Right ventricle myocardium inferior (tissue), 1 donor: ENCODE measurements at places on chromosomes 12 and 14. TPM values are rescaled to one million over a fixed set of nuclear protein-coding genes. Genes with fewer than 3 reads are reported as not detected.
A peak's percentile ranks its signal among the peaks of the same experiment; 100 is the strongest.

Gene PTPRQ
- 0.70 TPM for total RNA-seq

DNA sequence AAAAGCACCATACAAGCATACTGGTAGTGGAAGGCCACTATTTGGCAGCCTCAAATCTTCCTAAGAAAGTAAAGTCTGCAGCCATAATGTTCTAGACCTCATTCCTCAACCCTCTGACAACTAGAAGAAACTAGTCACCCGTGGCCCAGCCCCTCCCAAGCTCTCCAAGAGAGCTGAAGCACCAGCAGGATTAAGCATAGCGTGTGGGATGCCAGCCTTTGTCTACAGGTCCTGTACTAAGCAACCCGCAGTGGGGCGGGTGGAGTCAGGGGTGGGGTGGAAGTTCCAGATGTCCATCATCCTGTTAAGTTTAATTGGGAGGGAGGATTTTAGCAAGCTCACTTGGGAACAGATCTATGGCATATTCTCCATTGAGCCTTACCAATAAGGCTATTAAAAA is 14.2 kb downstream of the SLC11A2 start:
- DNase-seq = no peak

DNA sequence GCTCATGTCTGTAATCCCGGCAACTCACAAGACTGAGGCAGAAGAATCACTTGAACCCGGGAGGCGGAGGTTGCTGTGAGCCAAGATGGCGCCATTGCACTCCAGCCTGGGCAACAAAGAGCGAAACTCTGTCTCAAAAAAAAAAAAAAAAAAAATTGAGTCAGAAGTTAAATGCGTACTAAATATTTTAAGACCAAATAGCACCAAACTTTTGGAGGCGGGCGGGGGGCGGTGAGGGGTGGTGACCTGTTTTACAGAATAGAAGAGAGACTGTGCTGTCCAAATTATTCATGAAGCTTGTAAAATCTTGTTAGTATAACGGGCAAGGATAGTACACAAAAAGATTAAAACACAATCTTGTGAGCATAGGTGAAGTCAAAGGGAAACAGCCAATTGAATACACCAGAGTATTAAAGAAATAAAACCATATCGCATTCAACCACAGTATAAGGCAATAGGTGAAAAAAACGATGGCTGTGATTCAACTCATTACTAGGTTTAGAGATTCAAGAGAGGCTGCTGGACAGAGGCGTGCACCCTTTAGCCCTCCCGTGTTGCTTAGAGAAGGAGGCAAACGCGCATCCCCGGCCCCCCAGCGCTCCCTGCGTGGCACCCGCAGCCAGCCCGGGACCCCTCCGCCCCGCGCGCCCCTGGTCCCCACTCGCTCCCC is 571 bp downstream of the ZNF891 start:
- DNase-seq = no peak

DNA sequence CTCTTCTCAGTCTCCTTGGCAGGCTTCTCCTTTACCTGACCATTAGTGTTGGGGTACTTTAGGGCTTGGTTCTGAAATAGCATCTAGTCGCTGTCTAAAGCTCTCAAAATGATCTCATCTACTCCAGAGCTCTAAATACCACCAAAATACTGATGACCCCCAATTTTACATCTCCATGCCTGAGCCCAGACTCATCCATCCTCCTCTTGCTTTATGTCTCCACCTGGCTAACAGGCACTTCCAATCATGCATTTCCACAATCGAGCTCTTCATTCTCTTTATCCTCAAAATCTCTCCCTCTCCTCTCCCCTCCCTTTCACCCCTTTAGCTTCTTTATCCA is 40.5 kb upstream of the PTGR2 start:
- DNase-seq = no peak

DNA sequence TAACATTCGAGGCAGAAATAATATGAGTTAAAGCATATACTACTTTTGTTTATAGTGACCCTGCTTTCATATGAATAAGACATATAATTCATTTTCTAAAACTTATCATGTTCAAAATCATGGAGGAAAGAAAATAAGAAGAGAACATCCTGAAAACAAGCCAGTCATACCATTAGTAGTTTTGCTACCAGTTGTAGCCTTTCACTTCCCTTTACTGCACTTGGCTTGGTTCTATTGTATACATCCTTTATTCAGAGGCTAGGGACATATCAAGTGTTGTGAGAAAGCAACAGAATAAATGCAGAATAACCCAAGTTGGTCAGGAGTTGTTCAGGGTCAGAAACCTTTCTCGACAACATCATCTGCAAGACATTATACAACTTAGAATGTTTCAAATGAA is 598.7 kb downstream of the SOX5 start:
- DNase-seq = no peak

DNA sequence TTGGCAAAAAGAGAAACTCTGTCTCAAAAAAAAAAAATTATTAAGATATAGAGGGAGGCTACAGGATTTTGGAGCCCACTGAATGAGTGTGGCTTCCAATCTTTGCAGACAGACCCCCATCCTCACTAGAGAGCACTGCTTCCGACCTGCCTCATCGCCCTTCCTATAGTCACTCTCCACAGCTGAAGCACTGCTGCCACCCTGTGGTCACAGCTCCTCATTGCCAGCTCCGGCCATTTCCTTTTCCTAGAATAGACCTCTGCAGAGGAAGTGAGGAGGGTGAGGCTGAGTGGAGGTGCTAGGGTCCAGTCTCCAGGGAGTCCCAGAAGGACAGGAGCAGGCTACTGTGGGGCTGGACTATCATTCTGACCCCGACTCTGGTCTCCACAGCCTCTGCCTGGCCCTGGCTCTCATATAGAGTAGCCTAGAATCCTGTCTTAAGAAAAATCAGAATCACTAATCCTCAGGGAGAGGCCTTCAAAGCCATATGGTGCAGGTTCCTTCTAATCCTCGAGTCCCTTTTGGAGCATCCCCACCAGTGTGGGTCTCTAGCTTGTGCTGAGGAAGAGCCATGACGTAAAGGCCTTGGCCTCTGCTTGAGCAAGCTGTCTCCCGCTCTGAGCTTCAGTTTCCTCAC is 1.4 kb upstream of the NPFF start:
- DNase-seq = peak; percentile 89

Gene METAP2
- total RNA-seq = 53.2 TPM

Gene ACIN1
- 73.9 TPM for total RNA-seq

GRCh38 chr14:49550286-49551184 is 35.6 kb downstream of the RPS29 start:
- DNase-seq = no peak

DNA sequence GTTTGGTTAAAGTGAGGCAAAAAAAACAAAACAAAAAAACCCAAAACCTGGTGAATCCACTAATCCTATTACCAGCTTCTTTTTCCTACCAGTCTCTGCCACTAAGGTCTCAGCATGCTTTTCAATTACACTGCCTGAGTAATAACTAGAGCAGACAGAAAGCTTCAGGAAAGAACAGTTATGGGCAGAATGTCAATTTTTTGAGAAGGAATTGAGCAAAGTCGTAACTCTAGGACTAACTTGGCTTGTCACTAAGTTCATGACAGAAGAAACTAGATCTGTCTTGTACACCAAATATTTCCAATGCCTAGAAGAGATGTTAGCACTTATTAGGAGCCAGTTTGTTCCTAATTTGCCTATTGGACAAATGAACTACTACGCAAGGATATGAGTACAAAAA is 148.8 kb upstream of the CNOT2 start:
- DNase-seq = no peak

DNA sequence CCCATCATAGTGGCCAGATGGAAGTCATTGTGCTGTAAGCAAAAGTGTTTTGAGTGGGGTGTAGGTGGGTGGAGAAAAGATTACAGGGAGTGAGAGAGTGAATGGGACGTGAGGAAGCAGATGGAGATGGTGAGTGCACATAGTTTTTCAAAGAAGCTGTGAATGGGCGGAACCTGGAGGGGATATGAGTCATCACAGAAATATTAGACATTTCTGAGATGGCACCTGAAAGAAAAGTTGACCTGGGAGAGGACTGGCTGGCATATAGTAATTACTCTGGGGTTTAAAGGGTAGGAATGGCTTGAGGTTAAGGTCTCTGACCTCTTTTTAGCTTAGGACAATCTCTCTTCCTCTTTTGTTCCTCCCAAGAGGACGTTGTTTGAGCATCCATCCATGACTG is 50.5 kb downstream of the ANO4 start:
- DNase-seq = no peak

GRCh38 chr12:122834104-122834920 is 945 bp upstream of the HIP1R start:
- no peak for DNase-seq

Gene RTN1
- total RNA-seq = 1.6 TPM

DNA sequence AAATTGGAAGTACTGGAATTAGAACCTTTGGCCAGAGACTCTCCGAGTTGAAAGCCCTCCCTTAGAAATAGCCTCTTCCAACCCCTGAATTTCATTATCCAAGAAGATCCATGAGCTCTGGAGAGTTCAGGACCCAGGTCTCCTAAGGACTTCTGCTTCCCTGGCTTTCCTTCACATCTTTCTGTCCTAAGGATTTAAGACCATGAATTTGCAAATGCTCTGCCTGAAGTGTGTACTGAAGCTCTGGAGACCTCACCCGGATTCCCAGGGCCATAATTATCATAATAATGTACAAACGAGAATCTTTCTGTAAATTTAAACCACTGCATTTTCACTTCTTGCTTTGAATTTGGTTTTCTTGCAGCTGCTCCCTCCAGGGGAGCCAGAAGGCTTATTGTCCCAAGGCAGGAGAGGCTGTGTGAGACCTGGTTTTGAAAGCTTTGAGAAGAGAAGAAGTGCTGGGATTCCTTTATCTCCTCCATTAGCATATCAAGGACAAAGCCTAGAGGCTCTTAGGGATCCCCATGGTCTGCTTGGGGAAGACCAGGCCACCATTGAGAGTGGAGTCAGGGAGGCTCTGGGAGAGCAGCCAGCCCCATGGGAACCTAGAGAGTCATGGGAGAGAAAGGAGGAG is 41.1 kb downstream of the GLRX5 start:
- no peak for DNase-seq

Gene CHPT1
- 128 TPM for total RNA-seq

DNA sequence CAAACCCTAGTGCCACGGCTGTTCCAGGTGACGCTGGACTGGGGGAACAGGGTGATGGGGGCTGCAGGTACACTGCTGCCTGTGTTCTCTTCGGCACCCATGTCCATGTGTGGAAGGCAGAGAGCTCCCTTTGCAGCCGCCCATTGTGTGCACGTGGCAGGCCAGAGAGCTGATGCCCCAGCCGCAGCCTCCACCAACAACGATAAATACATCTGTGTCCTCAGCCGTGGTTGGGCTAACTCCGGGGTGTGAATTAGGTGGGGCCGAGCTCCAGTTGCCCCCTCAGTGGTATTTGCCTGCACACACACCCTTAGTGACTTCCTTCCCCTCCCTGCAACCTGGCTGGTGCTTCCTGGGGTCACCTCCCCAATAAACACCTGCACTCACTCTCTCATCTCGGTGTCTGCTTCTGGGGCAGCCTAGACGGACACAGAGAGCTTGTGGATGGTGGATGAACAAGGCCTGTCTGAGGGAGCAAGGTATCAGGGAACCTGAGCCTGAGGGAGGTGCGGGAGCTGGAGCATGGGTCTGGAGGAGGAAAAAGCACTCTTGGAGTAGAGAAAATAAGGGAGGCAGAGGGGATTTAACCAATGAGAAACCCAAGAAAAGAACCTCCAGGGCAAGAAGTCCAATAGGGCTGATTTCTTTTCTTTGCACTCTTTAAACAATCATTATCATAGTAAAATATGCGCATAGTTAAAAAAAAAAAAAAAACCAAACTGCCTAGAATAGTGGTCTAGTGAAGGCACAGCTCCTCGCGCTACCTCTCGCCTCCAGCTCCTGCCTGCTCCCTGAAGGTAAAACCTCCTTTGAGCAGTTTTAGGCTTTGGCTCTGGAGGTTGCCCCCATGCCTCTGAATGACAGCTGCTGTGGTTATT is 112.6 kb downstream of the ZNF664 start:
- no peak for DNase-seq

Gene UNC79
- 0.19 TPM for total RNA-seq

DNA sequence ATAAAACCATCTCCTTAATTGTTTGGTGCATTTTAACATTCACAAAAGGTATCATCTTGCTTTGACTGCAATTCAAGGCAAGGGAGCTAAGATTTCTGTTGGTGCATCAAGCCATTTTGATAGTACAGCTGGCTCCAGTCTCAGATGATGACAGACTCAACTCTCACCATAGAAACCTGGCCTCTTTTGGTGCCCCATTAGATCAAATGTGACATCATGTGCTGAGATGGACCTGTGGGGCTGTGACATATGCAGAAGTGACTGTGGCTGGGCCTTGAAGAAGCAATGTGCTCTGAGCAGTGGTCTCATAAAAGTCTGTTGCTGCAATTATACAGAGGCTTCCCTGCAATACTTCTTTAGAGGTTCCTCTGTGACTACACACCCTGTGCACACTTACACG is 88.4 kb downstream of the SLC2A13 start:
- DNase-seq = no peak

DNA sequence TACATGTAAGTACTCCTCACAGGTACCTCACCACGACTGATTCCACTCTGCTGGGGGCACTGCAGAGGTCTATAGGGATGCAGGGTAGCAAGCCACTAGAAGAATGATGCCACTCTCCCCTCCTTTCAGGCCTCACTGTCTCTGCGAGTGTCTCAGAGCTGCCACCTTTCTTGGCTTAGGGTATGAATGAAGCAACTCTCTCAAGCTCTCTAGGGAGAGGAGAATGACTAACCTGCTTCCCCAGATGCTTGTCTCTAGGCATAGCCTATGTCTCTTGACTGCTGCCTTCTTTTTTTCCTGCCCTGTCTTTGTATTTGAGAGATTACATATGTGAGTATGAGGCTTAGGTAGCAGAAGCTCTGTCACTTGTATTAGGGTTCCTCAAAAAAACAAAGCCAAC is 566.5 kb upstream of the ATP2B1 start:
- DNase-seq = no peak

DNA sequence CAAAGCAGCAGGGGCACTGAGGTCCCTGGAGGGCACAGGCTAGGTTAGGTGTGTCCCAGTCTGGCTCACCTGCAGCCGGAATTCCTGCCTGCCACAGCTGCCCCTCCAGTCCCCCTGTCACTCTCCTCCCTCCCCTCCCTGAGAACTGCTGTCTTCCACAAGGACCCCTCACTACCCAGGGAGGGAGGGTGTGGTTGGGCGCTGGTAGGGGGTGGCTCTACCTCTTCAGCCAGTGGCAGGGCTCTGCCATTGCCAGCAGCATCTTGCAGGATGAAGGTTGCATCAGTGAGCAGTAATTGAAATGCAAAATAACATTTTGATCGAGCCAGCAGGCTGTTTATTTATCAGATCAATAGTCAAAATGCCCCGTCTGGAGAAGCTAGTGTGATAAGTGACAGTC is 45.7 kb downstream of the ESRRB start:
- DNase-seq = no peak

DNA sequence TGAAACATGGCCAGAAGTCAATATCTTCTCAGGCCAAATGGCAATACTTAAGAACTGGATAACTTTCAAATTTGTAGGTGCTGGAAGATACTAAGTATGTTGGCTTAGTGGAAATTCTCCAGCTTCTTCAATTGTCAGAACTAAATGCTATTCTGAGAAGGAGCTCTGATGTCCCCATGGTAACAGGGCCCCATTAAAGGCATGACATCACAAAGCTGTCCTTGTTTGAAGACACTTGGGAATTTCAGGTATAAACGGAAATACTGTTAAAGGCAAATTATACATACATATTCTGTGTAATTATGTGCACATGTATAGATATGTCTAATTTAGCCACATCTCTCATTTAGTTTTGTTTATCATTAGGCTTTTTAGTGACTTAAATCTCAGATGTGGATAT is 210.0 kb upstream of the SEL1L start:
- no peak for DNase-seq

Gene OTOGL
- 0.38 TPM for total RNA-seq

Gene INHBE
- not detected for total RNA-seq

GRCh38 chr14:100317912-100318808 is 5.0 kb upstream of the SLC25A47 start:
- peak; percentile 91 for DNase-seq

Gene CELA1
- total RNA-seq = not detected

- DNase-seq = no peak
Observed at GRCh38 chr12:29053567-29053966, 95.5 kb upstream of the FAR2 start.
